ENCODE measurements at places on chromosomes 7 and 10.

GRCh38 chr10:4070921-4071660, 286.1 kb upstream of the KLF6 start:
- no peak for DNase-seq

GRCh38 chr10:91493313-91493712, 83.2 kb downstream of the HECTD2 start:
- DNase-seq, result no peak

DNA sequence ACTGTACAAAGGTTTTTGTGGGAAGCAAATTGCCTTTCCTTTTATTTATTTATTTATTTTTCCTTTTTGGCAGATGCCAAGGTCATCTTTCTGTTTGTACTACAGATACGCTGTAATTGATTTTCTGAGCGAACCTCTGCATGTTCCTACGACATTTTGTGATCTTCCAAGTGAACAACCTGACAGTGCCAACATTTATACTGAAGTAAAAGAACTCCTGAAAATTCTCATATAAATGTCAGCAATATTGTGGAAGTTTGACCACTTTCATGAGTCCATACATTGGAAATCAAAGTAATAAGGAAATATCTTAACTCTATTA, 86.8 kb upstream of the EEPD1 start:
- DNase-seq, result no peak

GRCh38 chr10:94879214-94879613, 59.2 kb upstream of the CYP2C9 start:
- DNase-seq, result no peak

DNA sequence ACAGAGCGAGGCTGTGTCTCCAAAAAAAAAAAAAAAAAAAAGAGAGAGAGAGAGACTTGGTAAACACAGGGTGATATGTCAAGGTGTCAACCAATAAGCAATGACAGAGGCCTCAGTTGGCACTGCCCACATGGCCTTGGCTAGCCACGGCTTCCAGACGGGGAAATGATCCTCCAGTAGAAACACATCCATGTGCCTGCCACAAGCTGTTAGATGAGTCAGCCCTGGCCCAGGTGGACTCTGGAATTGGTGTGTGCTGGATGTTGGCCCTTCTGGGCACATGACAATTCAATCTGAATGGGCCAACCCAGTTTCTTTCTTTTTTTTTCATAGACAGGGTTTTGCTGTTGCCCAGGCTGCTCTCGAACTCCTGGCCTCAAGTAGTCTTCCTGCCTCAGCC, 13.7 kb downstream of the RFC2 start:
- no peak for DNase-seq

DNA sequence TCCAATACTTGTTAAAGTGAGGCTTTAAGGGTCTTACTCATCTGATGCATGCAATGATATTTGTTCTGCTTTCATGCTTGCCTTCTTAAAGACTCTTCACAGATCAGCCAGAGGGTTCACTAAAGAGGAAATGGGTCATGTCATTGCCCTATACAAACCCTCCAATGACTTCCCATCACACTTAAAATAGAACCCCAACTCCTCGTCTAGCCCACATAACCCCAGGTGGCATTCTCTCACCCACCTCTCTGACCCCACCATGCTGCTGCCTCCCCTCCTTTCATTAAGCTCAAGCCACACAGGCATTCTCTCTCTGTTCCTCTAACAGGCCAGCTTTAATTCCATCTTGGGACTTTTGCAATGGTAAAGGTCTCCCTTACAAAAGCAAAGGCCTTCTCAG, 253.6 kb downstream of the GRID1 start:
- DNase-seq, result no peak

- no peak for DNase-seq
Observed at GRCh38 chr10:121679916-121680315, 81.7 kb upstream of the FGFR2 start.

DNA sequence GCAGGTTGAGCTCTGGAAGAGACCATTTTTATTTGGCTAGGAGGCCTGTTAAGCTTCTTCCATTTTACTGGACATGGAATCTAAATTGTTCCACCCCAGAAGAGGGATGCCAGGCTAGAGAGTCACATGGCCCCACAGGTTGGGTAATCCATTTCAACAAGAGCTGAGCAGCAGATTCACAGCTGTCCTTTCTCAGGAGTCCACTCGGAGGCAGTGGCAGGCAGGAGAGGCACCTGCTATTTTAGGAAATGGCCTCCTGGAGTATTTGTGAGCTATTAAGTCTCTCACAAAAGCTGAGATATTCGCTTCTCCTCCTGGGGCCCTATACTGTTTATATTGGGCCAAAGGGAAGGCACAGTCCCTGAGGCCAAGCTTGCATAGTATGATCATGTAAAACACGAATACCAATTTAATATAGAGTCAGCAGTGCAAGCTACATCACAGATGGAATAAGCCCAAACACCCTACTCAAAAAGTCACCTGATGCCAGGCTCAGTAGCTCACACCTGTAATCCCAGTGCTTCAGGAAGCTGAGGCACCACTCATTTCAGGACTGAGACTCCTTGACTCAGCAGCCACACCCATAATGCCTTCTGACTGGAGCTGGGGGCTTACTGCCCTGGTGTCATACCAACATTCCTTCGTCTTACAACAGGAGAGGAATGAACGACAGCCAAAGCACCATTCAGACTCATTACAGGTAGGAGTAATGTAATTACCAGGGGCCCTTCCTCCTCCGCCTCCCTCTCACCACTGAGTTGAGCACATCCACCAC, 124.1 kb downstream of the LMBR1 start:
- no peak for DNase-seq

- no peak for DNase-seq
Observed at GRCh38 chr7:132108563-132108962, 467.7 kb downstream of the PLXNA4 start.

DNA sequence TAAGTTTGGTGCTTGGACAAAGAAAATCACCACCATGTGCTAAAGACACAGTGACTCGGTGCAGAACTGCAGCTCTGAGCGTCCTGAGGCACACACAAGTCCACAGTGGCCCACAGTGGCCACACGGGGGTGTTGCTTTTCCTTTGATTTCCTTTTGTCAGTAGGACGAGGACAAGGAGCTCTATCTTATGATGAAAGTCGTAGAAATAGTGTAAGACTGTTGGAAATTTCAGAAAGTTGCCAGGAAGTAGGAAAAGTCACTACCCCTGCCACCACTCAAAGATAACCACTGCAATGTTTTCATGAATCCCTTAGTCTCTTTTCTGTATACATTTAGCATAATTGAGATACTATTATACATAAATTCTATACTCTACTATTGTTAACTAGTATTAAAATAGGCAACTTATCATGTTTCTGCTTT, 146.0 kb downstream of the TNS3 start:
- DNase-seq, result no peak

- no peak for DNase-seq
Observed at GRCh38 chr7:127287133-127287532, 34.4 kb upstream of the GRM8 start.

GRCh38 chr7:64747802-64748201, 46.4 kb upstream of the ZNF138 start:
- no peak for DNase-seq

GRCh38 chr7:43876976-43877745, 7.8 kb upstream of the MRPS24 start:
- DNase-seq, result no peak

GRCh38 chr7:104153287-104153686, 54.5 kb downstream of the ORC5 start:
- DNase-seq, result no peak

DNA sequence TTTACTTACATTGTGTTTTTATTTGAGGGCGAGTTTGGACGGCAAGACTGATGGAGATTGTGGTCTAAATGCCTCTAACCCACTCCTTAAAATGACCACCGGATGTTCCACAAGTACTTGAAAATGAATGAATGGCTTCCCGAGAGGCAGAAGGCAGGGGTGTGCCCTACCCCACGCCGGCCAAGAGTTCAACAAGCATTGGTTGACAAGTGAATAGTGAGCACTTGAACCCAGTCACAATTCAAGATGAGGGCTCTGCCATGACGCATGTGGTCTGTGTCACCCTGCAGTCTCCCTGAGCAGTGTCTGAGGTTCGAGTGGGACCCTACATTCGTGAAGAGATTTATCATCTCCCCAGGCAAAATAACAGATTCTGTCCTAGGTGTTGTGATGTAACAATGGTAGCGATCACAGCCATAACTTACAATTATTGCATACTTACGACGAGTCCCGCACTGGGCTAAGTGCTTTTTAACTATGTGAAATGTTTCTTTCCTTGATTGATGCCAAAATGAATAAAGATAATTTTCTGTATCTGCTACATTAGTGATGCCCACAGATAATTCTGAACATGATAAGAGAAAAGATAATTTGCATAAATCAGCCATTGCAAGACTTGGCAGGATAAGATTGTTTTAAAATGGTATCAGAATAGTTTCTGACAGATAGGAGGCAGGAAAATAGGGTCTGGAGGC, 305.4 kb downstream of the WDR37 start:
- DNase-seq, result no peak

- no peak for DNase-seq
Observed at GRCh38 chr7:36311539-36311938, 78.1 kb upstream of the ANLN start.

DNA sequence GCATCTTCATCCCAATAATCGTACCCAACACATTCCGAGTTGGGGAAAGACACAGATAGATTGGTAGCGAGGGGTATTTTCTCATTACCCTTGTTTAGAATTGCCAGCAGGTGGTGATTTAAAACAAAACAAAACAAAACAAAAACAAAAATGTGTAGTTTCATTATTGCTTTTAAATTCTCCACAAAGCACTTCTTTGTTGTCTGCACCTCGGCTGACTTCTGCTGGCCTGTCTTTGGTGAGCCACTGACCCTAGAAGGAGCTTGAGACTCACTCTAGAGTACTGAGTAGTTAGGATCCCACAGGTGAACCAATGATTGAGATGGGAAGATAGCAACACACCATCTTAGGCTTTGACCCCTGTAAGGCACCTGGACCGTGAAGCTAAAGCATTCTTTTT, 105.4 kb upstream of the BET1 start:
- DNase-seq, result no peak

- no peak for DNase-seq
Observed at GRCh38 chr10:120555842-120556532, 99.0 kb downstream of the PLPP4 start.

DNA sequence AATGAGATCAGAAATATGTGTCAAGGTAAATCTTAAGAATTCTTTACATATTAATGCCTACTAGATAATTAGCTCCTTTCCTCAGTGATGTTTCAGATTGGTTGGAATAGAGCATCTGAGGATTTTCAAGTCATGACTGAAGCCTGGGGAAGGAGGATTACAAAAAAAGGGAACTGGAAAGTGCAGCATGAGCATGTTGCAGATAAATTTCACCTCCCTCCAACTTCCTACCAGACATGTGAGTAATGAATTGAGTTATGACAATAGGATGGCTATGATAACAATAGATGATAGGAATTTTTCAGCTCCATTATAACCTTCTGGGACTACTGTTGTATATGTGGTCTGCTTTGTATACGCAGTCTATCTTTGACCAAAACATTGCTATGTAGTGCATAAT, 104.2 kb upstream of the RAB18 start:
- DNase-seq, result no peak

DNA sequence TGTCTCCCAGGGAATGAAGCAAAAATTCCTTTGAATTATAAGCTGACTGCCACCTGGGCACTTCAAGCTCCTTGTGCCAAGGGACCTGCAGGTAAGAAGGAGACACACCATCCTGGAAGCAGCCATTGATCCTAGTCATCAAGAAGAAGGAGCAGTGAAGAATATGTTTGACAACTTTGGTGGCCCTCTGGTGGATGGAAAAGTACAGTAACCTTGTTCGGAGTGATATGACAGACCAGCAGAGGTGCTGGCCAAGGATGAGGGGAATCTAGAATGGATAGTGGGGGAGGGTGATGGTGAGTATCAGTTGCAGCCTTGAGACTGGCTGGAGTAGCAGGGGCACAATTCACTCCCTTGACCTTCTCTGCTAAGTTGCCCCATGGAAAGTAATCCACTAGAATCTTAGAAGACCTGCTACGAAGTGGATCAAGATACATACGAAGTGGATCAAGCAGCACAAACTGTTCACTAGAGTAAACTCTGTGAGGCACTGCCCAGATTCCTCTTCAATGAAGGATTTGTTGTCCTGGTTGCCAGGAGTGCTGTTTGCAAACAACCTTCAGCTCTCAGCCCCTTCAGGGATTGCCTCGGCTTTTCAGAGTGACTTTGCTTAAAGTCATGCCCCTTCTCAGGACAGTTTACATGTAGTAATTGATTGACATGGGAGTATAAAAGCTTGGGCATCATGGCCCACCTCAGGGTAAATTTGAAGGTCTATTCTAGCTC, 44.8 kb upstream of the ORC5 start:
- no peak for DNase-seq

GRCh38 chr10:71534568-71535194, 138.0 kb downstream of the CDH23 start:
- no peak for DNase-seq

DNA sequence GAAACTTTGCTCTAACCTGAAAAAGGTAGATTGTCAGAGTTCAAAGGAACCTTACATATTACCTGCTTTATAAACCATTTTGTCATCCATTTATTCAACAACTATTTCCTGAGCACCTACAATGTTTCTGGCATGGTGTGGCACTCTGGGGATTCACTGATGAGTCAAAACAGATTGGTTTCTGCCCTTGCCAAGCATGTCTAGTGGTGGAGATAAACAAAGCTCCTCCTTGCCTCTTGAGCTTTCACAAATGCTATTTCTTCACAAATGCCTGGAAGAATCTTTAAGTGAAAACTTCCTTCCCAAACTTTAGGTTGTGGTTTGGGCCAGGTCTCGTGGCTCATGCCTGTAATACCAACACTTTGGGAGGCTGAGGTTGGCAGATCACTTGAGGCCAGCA, 85.1 kb upstream of the RELN start:
- no peak for DNase-seq

DNA sequence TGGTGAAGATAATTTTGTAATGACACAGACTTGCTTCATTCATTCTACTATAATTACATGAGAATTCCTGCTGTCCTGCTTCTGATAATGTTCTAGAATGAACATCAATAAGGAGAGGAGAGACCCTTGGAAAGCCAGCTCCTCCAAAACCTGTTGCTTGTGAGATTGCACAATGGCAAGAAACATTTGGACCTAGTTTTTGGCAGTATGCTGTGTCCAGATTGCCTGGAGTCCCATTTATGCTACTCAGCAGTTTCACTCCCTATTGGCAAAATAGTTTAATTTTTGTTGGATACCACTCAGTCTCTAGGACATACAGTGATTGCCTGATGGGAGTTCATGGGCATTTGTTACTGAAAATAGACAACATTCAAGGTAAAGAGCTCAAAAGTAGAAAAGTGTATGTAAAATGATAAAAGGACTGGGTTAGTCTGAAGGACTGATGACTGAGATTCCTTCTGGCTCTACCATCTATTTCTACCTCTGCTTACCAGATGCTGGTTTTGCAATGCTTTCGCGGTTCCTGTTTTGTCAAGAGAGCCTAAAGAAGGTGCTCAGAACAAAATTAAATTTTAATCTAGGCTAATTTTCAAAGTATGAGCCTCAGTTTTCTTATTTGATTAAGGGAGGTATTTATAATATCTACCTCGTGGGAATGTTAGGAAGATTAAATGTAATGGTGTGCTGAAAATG, 8.0 kb upstream of the ACTR3B start:
- DNase-seq, result no peak

DNA sequence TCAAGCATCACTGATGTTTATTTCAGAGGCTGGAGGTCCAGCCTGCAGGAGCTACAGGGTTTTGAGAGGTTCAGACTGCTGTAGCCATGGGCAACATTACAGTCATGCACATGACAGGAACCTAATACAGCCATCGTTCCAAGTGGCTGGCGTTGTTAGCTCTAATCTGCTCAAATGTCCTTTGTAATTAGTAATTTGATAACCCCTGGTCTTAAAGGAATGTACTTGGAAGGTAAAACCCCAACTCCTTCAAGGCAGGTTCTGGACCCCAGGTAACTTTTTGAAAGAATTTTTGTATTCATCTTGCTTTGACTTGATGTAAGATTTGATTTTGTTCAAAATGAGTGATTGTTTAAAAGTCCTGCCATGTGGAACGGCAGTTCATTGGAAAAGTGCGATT, 34.7 kb upstream of the FOXI2 start:
- DNase-seq, result no peak

Data from effector memory CD8-positive, alpha-beta T cell (primary cell).